HuH-7.5 (cell line): ENCODE measurements at places on chromosomes 1 and 21.

DNA sequence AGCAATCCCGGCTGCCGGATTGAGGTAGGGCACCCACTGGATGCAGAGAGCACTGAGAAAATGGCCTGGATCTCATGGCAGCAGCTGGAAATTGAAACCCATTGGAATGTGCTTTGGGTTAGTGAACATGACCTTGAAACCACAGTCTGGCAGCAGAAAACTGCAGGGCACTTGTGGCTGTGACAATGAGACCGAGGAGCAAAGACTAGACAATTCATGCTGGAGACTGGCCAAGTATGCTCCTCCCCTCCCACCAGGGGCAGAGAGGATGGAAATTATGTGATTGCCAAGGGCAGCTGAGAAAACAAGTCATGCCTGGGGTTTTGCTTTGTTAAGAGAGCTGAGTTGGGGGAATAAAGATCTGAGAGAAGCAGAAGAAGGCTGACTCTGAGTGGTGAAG lies 60.7 kb downstream of the ZNF697 start:
- DNase-seq = no peak

GRCh38 chr1:155241069-155241679 lies 14.1 kb downstream of the ENTREP3 start:
- DNase-seq = peak; percentile 81

- DNase-seq = no peak
Observed at GRCh38 chr1:178955391-178955954, 70.2 kb upstream of the FAM20B start.

GRCh38 chr1:18256282-18257235 lies 149.0 kb downstream of the IGSF21 start:
- peak; percentile 52 for DNase-seq

DNA sequence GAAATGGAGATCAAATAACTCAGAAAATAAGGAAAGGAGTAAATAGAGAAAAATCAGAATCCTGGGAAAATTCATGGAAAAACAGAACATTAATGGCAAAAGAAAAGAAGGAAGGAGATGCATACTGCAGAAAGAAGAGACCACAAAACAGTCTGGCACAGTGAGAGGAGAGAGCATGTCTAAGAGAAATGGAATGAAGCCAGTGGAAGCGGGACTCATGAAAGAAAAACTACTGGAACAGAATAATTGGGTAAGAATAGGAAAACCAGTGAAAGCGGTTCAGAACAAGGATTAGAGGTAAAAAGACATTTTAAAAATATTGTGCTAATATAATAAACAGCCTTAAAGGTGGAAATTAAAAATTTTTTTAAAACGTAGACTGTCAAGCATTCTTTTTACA lies 93.6 kb upstream of the GREM2 start:
- DNase-seq = no peak

GRCh38 chr1:207428783-207429182 lies 25.3 kb upstream of the CR2 start:
- no peak for DNase-seq

GRCh38 chr1:236416165-236416564 lies 22.1 kb downstream of the EDARADD start:
- no peak for DNase-seq

DNA sequence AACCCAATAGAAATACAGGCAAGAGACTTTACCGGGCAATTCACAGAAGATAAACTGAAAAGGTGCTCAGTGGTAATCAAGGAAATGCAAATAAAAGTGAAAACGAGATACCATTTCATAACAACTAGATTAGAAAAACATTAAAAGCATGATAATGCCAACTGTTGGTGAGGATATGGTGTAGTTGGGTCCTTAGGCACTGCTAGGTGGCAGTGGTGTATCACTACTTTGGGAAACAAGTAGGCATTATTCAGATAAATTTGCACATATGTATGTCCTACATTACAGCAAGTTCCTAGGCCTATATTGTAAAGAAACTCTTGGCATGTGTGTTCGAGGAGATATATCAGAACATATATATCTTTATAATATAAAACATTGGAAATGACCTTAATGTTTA lies 31.0 kb downstream of the AZIN2 start:
- DNase-seq = no peak

DNA sequence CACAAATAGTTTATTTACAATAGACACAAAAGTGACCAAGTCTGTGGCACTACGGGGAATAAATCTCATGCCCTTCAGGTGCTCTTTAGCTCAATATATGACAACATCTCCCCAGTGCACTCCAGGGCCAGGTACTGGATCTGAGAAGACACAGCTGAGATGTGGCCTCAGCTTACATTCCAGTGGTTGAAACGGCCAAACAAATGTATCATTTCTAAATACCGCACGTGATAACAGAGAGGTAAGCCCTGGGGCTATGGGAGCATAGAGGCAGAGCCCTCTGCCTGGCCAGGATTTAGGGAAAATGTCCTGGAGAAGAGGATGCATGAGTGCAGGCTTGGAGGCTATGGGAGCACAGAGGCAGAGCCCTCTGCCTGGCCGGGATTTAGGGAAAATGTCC lies 630.5 kb downstream of the SMYD3 start:
- DNase-seq = no peak

DNA sequence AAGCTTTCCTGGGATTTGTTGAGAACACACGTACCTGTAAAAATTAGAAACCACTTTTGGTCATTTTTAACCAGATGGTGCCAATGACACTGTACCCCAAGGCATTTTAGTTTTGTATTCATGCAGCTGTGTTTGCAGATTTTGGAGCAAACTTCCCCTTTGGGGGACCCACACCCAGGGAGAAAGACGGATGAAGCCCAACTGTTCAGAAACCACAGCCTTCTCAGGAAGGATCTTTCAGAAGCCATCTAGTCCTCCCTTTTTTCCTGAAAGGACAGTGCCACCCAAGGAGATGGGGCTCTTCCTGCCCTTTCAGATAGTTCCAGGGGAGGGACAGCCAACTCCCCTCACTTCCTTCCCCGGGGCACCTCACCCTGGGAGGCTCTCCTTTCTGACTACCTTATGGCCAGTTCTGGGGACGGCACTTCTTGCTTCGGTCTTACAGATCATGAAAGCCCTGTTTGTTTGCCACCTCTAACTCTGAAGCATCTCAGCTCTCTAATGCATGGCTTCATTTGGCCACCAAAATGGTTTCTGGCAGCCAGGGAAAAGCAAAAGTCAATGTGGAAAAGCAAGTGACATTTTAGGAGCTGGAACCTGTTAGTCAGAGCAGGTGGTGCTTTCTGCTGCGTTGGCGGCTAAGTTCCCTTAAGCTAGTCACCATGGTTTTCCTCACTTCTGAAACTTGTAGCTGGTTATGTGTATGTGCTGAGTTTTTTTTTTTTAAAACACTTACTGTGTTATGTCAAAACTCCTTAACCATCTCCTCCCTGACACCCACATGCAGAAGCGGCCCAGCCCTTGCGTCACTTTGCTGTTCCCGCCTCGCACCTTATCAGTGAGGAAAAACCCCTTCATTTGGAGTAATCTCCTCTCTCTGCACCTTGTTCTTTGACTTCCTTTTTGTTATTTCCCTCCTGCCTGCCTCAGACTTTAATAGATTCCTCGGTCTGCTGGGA lies 10.1 kb downstream of the TMCC2 start:
- no peak for DNase-seq

DNA sequence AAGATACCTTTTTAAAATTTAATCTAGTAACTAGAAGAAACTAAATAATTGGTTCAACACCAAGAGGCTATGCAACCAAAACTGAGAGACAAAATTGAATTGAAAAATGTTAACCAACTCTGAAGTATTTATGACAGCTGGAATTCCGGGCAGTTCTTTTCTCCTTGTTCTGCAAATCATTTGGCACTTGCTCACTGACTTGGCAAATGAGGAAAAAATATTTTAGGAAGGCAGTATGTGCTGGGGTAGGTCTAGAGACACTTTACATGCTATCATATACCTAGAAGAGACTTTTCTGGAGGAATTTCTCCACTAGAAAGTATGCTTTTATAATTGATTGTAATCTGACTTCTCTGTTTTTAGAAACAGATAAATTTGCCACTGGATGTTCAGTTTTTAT lies 22.1 kb upstream of the SH3D21 start:
- no peak for DNase-seq

GRCh38 chr1:247268390-247269045 lies 12.6 kb downstream of the VN1R5 start:
- no peak for DNase-seq

DNA sequence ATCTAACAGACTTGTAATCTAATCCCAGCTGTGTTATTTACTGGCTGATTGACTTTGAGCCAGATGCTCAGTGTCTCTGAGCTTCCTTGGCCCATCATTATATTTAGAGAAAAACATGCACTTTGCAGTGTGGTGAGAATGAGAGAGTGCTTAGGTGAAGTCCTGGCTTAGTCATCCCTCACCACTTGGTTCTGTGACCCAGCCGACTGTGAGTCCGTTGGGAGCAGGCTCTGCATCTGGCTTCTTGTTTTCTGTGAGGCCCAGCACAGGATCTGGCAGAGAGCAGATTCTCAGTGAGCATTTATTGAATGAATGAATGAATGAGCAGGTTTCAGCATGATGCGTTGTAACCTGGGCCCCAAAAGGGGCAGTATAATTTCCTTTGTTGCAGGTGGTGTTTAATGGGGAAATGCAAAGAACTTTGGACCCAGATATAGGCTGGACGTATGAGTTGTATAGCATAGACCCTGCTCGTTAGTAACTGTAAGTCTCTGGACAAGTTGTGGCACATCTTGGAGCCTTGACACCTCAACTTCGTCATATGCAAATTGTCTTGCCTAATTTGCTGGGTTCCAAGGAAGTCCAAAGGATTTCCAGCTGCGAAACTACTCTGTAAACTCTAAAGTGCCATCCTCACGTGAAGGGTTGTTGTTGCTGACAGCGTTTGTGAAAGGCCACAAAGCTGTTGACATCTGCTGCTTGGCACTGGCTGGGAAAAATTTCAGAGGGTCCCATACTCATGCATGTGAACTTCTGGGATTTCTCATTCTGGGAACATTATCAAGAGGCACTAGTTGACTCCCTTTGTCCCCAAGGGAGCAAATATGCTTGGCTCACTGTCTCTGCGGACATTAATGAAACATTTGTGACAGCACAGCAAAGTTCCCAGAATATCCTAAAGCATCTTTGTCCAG lies 138.8 kb upstream of the USP24 start:
- no peak for DNase-seq

DNA sequence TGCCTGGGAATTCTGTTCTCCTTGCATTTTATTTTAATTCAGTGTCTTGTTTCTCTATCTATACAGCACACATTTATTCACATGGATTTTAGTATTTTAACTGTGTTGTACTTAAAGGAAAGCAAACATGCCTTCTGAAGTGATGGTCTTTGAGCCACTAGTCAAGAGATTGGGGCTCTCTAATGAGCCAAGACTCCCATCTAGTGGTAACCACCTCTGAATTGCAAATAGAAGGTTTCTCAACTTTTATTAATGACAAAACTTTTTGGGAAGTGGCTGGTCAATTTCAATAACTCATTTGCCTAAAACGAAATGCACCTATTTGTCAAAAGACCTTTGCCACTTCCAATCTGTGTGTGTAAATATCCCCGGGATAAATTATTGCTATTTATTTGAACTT lies 199.6 kb downstream of the LTN1 start:
- no peak for DNase-seq

DNA sequence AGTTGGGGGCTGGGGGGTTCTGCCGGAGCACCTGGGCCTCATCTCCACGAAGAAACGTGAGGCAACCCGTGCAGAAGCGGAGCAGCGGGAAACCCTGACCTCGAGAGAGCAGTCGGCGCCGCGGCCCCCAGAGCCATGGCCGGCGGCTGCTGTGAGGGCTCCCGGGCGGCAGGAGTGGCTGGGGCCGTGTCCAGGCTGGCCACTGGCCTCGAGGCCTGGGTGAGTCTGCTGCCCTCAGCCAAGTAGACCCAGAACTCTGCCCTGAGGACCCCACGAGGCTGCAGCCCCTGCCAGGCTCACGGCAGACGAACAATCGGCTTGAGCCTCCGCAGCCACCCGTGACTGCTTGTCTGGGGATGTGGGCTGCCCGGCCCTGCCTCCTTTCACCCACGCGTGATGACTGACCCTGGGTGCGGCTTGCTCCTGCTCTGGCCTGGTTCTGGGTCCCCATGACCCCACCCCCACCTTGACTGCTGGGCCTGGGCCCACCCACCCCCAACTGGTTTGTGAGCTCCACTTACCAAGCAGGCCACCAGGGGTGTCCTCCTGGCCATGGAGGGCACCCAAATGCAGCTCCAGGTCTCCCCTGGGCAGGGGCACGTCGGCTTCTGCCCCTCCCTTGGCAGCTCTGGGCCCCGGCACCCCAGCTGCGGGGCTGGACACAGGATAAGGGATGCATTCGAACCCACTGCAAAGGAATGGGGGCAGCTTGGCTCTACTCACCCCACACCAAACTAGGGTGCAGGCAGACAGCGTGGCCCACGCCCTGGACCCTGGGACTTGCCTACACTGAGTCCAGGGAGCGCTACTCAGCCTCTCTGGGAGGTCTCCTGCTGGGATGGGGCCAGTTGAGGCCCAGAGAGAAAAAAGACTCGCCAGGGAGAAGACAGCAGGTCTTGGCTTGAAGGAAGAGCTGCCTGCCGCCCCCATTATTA lies 34.2 kb downstream of the MORN1 start:
- no peak for DNase-seq

GRCh38 chr1:201163707-201164106 lies 9.4 kb upstream of the TMEM9 start:
- DNase-seq = no peak

GRCh38 chr21:46560568-46561444 lies 44.1 kb downstream of the S100B start:
- no peak for DNase-seq

DNA sequence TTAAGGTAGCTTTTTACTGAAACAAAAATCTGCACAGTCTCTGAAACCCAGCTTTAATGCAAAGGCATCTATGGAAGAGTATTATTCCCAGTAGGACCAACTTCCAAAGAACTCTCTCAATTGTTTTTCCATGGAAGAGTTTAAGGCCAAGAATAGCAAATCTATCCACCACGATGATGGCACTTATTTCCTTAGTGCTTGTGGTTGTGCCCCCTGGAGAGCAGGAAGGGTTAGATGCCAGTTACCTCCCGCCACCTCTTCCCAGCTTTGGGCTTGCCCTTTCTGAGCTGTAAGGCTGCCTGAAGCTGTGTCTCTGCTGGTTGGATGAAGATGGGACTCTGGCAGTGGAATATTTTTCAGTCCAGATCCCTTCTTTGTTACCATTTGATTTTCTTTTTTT lies 4.8 kb upstream of the ATP1A1 start:
- DNase-seq = no peak

- DNase-seq = no peak
Observed at GRCh38 chr1:43466403-43466802, 12.7 kb upstream of the HYI start.

- no peak for DNase-seq
Observed at GRCh38 chr1:94953107-94953506, 26.2 kb upstream of the CNN3 start.

- DNase-seq = no peak
Observed at GRCh38 chr1:64496606-64497005, 26.7 kb downstream of the CACHD1 start.
